ENCODE measurements at places on chromosomes 7 and 10. TPM values are rescaled to one million over a fixed set of nuclear protein-coding genes. Genes with fewer than 3 reads are reported as not detected.
A peak's percentile ranks its signal among the peaks of the same experiment; 100 is the strongest.

The CALML3 gene
- not detected for total RNA-seq

The AMPH gene
- 1.9 TPM for total RNA-seq

The TMEM270 gene
- total RNA-seq = not detected

The PLXNA4 gene
- 0.38 TPM for total RNA-seq

The CNPY1 gene
- not detected for total RNA-seq

The CH25H gene
- not detected for total RNA-seq

The ST8SIA6 gene
- 0.36 TPM for total RNA-seq

The GOLGA7B gene
- 1.1 TPM for total RNA-seq

The AKR1C2 gene
- total RNA-seq = 12.6 TPM

The SLC29A3 gene
- total RNA-seq = 13.3 TPM

GRCh38 chr7:50663396-50664102, 98.3 kb upstream of the DDC start:
- no peak for DNase-seq

GRCh38 chr10:78582540-78582939, 486.2 kb upstream of the ZMIZ1 start:
- DNase-seq = no peak

- peak; percentile 15 for DNase-seq
Observed at GRCh38 chr7:122143376-122143750, 686 bp downstream of the AASS start.

GRCh38 chr7:155357573-155358041, 59.9 kb downstream of the INSIG1 start:
- no peak for DNase-seq

- no peak for DNase-seq
Observed at GRCh38 chr10:118045837-118046394, 825 bp downstream of the RAB11FIP2 start.

DNA sequence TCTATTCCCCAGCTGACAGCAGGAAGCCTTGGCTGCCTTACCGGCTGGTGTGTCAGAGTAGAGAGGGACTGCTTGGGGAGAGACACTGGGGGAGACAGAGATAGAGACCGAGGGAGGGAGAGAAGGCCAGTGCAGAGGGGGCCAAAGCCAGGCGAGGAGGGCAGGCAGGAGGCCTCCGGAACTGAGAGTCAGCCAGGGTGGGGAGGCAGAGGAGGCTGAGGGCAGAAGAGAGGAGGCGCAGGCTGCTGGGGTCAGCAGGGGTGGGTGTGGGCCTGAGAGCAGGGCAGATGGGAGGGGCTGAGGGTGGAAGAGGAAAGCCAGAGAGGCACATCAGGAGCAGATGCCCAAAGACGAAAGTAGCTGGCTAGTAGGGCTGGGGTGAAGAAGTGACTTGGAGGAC, 57.2 kb upstream of the PAX2 start:
- DNase-seq = no peak

GRCh38 chr7:68676813-68677535, 921.3 kb upstream of the AUTS2 start:
- DNase-seq = no peak

- no peak for DNase-seq
Observed at GRCh38 chr7:136293272-136293671, 316.1 kb upstream of the MTPN start.

DNA sequence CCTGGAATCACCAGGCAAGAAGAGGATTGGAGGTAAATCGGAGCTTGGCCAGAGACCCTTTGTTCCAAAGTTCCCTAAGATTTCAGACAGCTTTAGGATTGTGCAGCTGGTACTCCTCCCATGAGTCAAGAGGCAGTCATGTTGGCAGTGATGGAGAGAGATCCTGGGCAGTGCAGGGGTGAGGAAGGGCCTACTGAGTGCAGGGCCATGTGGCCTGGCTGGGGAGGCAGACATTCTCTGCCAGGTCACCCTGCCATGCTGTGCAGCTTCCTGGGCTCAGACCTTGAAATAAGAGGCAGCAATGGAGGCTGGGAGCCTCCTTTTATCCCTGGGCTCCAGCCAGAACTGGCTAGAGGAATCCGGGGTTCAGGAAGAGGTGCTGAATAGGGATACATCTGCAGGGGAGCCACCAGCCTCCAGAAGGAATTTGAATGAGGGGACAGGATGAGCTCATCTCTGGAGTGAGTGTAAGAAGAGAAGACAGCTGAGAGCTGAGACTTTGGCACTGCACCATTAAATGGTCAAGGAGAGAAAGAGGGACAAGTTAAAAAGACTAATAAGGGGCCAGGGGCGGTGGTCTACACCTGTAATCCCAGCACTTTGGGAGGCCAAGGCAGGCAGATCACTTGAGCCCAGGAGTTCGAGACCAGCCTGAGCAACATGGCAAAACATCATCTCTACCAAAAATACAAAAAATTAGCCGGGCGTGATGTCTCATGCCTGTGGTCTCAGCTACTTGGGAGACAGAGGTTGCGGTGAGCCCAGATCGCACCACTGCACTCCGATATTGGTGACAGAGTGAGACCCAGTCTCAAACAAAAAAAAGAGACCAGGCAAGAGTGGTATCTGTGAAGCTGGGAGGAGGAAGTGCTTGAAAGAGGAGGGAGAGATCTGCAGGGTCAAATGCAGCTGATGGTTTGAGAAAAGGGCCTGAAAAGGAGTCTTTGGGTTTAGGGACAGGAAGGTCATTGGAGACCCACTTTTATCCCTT, 12.0 kb downstream of the SFTPD start:
- DNase-seq = no peak

GRCh38 chr10:46232666-46233065, 54.1 kb upstream of the ANTXRL start:
- no peak for DNase-seq
